ENCODE measurements at places on chromosomes 4 and X. TPM values are rescaled to one million over a fixed set of nuclear protein-coding genes. Genes with fewer than 3 reads are reported as not detected.

Gene DNAAF6
- total RNA-seq: not detected

Gene HMX1
- 1.7 TPM for total RNA-seq

DNA sequence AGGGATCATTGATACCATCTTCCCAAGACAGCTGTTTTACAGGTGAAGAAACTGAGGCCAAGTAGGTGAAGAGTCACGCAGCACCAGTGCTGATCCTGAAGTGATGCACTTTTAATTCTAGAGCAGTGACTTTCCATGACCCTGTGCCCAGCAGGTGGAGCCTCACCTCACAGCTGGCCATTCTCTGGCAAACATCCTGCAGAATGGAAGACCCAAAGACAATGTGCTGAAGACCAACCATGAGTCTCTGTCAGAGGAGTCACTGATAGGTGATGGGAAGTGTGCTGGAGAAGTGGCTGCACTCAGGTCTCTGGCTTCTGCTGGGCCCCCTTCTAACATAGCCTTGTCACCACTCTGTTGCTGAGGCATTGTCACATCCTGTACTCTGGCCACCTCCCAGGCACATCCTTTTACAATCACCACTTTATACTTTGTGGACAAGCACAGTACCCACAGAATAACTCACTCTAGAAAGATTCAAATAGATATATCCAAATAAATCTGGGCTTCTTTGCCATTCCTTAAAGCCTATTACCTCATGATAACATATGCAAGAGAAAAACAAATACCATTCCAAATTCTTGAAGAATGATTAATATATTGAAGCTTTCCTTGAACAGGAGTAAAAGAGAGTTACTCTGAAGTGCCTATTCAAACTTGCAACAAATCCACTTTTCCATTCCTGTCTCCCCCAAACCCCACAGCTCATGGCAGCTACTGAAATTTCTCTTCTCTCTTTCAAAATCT lies 64.1 kb upstream of the SCOC start:
- peaks cover 14% of the 10 kb centered on the region for H3K4me1 ChIP-seq
- DNase-seq: no peak
- H3K36me3 ChIP-seq: no peaks in the 10 kb centered on the region
- H3K27me3 ChIP-seq: no peaks in the 10 kb centered on the region

Gene TCEAL7
- total RNA-seq: 30.0 TPM

DNA sequence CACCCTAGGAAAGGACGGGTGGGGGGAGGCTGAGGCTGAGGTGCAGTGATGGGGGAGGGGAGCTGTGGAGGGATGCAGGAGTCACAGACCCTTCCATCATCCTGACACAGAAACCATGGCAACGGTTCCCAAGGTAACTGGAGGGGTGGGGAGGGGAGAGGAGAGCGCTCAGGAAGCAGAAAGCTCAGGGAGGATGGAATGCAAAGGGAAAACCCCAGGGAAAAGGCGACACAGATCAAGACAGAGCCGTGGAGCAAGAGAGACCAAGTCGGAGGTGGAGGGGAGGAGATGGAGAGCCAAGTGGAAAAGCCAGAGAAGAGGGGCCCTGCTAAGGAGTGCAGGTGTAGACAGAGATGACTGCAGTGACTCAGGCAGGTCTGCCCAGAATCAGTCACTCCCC lies 14.5 kb downstream of the L1CAM start:
- H3K27ac ChIP-seq: no peak overlapping the region
- H3K36me3 ChIP-seq: no peaks in the 10 kb centered on the region
- DNase-seq: no peak
- H3K4me1 ChIP-seq: no peaks in the 10 kb centered on the region

GRCh38 chrX:123489011-123489410 lies 243.8 kb downstream of the THOC2 start:
- no peaks in the 10 kb centered on the region for H3K36me3 ChIP-seq
- DNase-seq: no peak
- no peaks in the 10 kb centered on the region for H3K4me1 ChIP-seq
- H3K4me3 ChIP-seq: no peak overlapping the region

GRCh38 chr4:36064117-36064516 lies 180.2 kb downstream of the ARAP2 start:
- H3K27me3 ChIP-seq: no peaks in the 10 kb centered on the region
- H3K4me3 ChIP-seq: no peak overlapping the region
- DNase-seq: no peak
- H3K36me3 ChIP-seq: no peaks in the 10 kb centered on the region

GRCh38 chr4:99088023-99088449 lies 552 bp downstream of the ADH5 start:
- H3K27ac ChIP-seq: peak overlapping the region; percentile 98
- peak; percentile 95 for DNase-seq
- H3K4me1 ChIP-seq: peaks cover 52% of the 10 kb centered on the region
- no peaks in the 10 kb centered on the region for H3K27me3 ChIP-seq
